Stimulated activated CD8-positive, alpha-beta memory T cell treated with anti-CD3 and anti-CD28 coated beads, Interleukin-12 subunit alpha, Interleukin-12 subunit beta, amount 100 ng/mL, for 1 hour (primary cell): ENCODE measurements at places on chromosomes 7 and 10.

- no peak for DNase-seq
Observed at GRCh38 chr7:151689196-151689971, 169.7 kb upstream of the RHEB start.

- no peak for DNase-seq
Observed at GRCh38 chr10:61964949-61965702, 63.6 kb downstream of the ARID5B start.

- no peak for DNase-seq
Observed at GRCh38 chr10:19812976-19813375, 3.3 kb upstream of the PLXDC2 start.

- no peak for DNase-seq
Observed at GRCh38 chr7:142188846-142189245, 69.0 kb downstream of the PRSS58 start.

DNA sequence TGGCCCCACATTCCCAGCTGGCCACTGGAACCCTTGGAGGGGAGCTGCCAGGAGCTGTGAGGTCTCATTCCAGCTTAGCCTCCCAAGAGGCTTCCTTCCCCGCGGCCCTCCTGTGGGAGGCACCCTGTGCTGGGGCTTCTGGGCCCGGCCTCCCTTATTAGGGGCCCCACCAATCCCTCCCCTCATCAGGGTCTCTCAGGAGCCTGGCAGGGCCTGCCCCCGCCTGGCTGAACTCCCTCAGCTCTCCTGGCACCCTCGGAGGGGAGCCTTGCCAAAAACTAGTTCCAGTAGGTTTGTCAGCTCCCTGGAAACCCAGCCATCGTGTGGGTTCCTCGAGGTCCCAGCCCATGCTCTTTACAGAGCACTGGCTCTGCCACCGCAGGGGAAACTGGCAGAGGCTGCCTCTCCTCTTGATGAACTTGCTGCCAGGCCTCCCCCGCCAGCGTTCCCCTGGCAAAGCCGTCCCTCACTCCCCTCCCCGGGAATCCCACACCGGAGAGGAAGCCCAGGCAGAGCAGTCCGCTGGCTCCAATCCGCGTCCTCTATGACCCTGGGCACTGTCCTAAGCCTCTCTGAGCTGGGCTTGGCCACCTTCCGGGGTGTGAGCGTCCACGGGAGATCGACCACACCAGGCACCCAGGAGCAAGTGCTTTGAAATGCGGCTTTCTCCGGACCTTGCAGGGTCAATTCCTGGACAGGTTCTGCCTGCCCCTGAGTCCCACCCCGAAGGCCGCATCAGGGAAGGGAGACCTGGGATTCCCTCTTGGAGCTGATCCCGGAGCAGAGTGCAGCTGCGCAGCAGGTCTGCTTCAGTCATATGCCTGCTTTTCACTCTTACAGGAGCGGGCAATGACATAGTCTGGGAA lies 139.8 kb downstream of the ARHGAP22 start:
- no peak for DNase-seq

DNA sequence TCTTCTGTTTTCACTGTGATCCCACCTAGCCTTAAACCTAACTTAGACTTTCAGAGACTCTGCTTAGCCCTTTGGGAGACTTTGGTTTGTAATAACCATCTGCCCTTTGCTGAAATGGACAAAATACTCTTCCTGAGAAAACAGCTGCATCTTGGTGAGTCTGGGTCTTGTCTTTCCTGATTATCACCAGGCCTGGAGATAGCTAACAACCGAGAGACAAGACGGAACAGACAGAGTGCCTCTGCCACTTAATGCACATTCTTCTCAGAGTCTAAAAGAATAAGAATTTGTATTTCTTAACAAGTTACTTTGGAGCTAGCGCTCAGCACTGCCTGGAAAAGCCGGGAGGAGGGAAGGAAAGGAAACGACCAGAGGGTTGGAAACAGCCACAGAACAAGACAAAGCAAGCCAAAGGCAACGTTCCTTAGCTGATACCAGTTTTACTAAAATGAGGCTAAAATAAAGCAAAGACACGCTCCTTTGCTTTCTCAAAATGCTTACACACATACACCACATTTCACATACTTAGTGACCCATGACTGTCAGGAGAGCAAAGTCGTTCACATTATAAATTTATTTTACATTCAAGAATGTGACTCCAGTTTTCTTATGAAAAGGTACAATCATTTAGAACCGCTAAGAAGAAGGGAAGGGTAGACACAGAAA lies 70.3 kb upstream of the DGKI start:
- no peak for DNase-seq

GRCh38 chr10:118592675-118593330 lies 2.6 kb downstream of the PRLHR start:
- DNase-seq: no peak

GRCh38 chr7:40057292-40057691 lies 77.1 kb downstream of the MPLKIP start:
- no peak for DNase-seq

- no peak for DNase-seq
Observed at GRCh38 chr7:157601530-157601929, 264.7 kb downstream of the DNAJB6 start.

DNA sequence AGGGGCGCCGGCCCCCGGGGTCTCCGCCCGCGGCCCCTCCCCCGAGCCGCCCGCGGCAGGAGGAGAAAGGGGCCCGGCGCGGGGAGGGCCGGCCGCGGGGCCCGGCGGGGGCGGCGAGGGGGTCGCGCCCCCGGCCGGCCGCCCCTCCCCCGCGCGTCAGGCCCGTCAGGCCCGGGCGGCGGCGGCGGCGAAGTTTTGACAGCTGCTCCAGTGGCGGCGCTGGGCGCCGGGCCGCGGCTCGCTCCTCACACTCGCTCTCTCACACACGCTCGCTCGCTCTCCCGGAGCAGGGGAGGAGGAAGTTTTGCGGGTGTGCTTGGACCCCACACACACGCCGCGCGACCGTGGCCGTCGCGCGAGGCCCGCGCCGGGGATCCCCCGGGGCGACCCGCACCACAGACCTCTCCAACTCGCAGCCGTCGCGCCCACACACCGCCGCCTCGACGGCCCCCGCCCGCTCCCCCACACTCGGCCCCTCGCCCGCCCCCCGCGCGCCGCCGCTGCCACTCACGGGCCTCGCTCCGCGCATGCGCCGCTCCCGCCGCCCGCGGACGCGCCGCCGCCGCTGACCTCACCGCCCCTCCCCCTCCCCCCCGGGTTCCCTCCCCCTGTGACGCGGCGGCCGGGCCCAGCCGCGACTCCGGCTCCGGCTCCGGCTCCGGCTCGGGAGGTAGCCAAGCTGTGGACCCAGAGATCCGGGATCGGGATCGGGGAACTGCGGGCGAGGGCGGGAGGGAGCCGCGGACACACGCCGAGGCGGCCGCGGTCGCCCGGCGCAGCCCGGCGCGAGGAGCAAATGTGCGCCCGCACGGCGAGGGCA lies 518 bp upstream of the KMT2C start:
- DNase-seq: peak; percentile 79

DNA sequence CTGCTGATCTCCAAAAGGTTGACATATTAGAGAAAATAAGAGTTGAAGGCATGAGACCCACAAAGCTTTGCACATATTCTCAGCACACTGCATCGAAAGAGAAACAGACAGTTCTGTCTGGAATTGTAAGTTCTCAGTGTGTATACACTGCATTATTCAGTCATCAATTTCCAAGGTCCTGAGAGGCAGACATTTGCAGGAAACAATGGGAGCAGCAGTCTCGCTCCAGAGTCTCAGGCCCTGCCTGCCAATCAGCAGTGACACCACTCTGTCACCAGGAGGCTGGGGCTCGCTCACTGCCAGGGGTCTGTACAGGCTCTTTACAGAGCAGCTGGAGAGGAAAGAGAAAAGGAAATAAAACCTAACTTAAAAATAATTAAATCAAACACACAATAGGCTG lies 36.3 kb downstream of the JAZF1 start:
- DNase-seq: no peak

GRCh38 chr7:143382791-143383641 lies 1.9 kb downstream of the ZYX start:
- no peak for DNase-seq

GRCh38 chr7:148688526-148688925 lies 10.2 kb upstream of the CUL1 start:
- no peak for DNase-seq

- DNase-seq: no peak
Observed at GRCh38 chr10:22978918-22979317, 51.1 kb downstream of the ARMC3 start.

- DNase-seq: no peak
Observed at GRCh38 chr10:131071721-131072120, 239.8 kb downstream of the TCERG1L start.

- no peak for DNase-seq
Observed at GRCh38 chr7:113000316-113001020, 86.2 kb downstream of the GPR85 start.

DNA sequence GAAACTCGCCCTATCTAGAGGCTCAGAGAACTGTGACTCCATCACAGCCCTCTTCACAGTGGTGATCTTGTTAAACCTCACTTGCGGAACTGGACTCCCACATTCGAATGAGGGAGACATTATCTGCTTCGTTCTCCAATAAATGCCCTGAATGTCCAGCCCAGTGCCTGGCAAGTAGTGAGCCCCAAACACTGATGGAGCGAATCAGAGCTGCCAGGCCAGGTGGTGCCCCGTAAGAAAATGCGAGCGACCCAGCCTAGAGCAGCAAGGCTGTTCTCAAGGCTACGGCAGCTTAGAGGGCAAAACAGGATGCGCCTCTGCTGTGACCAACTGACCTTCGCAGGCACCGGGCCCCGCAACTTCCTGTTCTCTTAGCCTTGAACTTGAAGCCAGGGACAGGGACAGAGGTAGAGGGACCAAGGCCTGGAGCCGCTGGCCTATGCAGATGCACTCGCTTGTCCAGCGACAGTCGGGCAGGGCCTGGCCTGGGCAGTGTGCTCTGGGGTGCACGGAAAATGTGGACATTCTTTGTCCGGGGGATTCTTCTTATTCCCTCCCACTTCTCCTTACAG lies 217.6 kb downstream of the TCERG1L start:
- DNase-seq: no peak

DNA sequence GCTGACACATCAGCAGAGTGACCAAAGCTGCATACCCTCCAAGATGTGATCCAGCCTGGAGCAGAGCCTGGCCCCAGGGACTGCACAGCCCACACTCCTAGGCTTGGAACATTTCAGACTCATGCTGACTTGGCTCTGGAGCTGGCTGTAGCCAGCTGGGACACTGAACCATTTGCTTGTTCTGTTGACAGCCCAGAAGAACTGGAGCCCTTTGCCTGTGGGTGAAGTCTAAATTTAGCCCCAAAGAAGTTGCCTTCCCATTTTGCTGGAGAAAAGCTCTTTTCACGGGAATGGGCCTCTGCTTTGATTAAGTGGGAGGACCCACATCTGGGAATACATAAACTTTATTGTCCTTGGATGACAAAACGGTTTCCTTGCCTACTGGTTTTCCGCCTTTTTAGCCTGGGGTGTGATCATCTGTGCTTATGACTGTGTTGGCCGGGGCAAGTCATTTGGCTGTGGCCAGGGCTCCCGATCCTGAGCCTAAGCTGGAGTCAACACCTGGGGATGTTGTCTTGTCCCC lies 186.2 kb upstream of the BMPER start:
- DNase-seq: no peak

DNA sequence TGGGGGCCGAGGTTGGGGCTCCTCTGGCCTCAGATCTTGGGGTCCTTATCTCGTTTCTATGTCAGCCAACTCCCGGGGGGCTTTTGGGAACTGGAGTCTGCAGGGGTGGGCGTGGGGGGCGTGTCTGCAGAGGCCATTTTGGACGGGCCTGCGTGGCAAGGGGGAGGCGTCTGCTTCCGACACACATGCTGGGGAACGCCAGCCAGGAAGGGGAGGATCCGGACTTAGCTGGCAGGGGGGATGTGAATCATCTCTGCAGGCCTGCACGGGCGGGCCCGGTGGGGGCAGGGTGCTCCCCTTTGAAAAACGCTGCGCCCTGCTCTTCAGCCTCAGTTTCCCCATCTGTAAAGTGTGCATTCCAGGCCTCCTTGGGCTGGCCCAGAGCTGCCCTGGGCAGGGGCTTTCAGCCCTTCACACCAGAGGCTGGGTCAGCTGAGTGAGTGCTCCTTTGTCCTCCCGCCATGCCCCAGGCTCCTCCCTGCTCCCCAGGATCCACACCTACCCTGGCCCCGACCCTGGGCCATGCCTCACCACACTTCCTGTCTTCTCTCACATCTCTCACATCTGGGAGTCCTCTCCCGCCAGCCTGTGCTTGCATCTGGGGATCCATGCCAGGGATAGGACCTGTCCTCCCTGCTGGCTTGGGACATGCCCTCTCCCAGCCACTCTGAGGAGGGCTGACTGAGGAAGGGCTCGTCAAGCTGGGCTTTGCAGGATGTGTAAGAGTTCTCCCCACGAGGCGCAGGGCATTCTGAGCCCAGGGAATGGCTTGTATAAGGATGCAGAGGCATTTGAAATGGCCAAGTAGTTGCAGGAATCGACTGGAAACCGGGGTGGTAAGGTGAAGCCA lies 172.6 kb upstream of the TNRC18 start:
- peak; percentile 42 for DNase-seq

GRCh38 chr10:75929630-75930161 lies 498.3 kb downstream of the LRMDA start:
- DNase-seq: no peak

DNA sequence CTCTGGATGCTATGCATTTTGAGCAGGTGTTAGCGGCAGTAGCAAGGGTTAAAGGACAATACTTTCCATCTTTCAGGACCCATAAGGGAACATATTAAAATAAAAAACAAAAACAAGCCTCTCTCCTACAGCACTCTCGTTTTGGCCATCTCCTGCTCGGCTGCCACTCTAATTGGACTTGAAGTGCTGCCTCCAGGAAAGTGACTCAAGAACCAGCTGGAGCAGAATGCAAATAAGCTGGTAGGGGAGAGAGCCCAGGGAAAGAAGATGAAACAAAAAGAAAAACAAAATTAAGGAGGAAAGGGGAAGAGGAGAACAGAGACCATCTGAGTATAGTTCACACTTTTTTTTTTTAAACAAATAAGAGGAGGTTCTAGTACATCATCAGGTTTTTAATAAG lies 65.6 kb downstream of the HBP1 start:
- no peak for DNase-seq

DNA sequence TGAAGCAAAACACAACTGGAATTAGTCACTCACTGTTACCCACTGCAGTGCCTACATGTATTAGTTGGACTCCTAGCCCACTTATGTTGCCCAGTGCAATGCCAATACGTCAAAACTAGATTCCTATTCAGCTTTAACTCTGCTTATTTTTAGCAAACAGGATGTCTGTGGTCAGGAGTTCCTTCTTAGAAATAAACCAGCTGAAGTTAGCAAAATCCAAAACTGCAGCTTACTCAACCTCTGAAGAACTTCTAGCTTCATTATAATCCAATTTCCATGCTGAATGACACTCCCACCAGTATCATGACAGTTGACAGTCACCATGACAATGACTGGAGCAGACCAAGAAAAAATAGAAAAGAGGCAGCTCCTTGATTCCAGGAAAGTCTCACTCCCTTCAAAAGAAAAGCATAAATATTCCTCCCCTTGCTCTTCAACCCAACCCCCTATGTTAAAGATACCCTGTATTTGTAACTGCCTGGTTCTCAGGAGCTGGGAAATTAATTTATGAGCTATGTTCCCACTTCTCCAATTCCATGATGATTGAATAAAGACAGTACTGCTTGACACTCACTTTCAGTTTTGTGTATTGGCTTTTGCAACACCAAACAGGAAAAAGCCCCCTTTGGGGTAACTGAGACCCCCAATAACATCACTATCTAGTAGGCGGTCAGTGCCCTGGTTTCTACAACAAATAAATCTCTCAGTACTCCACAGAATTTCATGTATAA lies 327.4 kb downstream of the SORCS1 start:
- DNase-seq: no peak
